ENCODE measurements at places on chromosomes 11 and 22. TPM values are rescaled to one million over a fixed set of nuclear protein-coding genes. Genes with fewer than 3 reads are reported as not detected.

- DNase-seq = no peak
Observed at GRCh38 chr22:31983911-31984656, 39.7 kb downstream of the YWHAH start.

OR52E8 gene
- total RNA-seq = not detected

- DNase-seq = no peak
Observed at GRCh38 chr22:25437414-25438160, 126.9 kb upstream of the GRK3 start.

- no peak for DNase-seq
Observed at GRCh38 chr11:33703788-33704187, 3.2 kb upstream of the C11orf91 start.

Measured in esophagus muscularis mucosa (tissue), 4 donors.